Activated naive CD4-positive, alpha-beta T cell treated with anti-CD3 and anti-CD28 coated beads for 36 hours (primary cell): ENCODE measurements at places on chromosomes 1 and 21.

- H3K4me3 ChIP-seq = no peak overlapping the region
- no peak overlapping the region for H3K27ac ChIP-seq
- no peak for DNase-seq
Observed at GRCh38 chr1:175630076-175630475, 113.3 kb downstream of the TNR start.

DNA sequence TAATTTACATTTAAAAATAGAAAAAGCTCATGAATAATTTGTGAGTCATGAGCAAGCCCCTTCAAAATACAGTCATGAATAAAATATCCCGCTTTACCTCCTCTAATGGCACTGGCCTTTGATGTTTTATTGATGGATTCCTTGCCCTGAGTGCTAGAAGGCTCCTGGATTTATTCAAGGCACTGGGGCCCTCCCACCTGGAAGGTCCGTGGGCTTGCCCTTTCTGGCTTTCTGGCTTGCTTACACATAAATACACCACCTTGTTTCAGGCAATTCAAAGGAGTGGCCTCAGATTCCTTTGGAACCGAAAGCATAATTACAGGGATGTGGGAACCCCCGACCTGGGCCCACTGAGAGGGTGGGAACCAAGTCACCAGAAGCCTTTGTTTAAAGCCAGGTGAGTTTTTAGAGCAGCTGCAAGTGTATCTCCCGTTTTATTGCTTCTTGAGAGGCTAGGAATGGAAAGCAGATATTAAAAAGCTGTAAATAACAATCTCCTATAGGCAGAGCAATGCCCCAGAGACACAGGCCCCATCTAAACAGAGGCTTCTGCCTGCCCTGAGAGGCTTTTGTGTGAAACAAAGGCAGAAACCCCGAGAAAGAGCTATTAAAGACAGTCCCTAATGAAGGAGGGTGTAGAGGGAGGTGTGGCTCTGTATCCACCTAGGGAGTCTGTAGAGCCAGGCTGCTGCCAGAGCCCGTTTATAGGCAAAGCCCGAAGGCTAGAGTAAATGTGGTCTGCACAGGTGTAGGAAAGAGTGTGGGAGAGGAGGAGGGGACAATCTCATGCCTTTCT, 126.4 kb downstream of the FAM78B start:
- peaks cover 16% of the 10 kb centered on the region for H3K27me3 ChIP-seq
- no peaks in the 10 kb centered on the region for H3K36me3 ChIP-seq
- no peak for DNase-seq
- H3K27ac ChIP-seq = no peak overlapping the region
- no peaks in the 10 kb centered on the region for H3K4me1 ChIP-seq

- H3K27ac ChIP-seq = no peak overlapping the region
- no peak for DNase-seq
- no peaks in the 10 kb centered on the region for H3K27me3 ChIP-seq
- no peaks in the 10 kb centered on the region for H3K36me3 ChIP-seq
- H3K4me1 ChIP-seq = peaks cover 35% of the 10 kb centered on the region
- H3K4me3 ChIP-seq = no peak overlapping the region
Observed at GRCh38 chr1:150164779-150165178, 15.1 kb downstream of the PLEKHO1 start.

DNA sequence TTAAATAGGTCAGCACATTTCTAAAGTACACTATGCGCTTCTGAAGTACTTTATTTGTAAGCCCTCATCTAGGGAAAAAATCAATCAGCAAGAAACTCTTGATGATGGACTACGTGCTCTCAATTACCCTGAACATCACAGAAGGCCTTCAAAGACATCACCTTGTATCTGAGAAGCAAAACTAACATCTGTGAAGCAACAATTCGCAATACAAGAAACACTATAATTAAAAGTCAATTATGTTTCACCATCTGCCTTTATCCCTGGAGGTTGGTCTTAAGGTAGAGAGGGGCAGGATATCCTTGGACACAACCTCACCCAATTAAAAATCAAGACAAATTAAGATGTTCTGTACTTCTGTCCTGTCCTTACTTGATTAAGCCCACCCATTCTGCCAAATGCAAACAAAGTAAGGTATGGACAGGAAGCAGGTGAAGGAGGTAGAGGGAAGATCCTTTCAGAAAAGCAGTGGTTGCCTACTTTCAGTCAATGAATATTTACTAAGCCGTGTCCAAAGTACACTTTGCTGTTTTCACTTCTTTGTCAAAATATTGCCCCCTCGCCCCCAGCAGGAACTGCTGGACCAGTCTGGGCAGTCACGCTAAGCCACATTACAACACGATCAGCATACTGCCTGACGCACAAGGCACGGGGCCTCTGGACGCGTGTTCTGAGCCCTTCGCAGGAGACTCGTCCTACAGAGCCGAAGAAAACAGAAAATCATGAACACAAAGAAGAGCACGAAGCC, 887 bp downstream of the SLC19A2 start:
- peak; percentile 36 for DNase-seq
- H3K36me3 ChIP-seq = no peaks in the 10 kb centered on the region
- H3K4me3 ChIP-seq = peak overlapping the region; percentile 89
- H3K4me1 ChIP-seq = peaks cover 51% of the 10 kb centered on the region

DNA sequence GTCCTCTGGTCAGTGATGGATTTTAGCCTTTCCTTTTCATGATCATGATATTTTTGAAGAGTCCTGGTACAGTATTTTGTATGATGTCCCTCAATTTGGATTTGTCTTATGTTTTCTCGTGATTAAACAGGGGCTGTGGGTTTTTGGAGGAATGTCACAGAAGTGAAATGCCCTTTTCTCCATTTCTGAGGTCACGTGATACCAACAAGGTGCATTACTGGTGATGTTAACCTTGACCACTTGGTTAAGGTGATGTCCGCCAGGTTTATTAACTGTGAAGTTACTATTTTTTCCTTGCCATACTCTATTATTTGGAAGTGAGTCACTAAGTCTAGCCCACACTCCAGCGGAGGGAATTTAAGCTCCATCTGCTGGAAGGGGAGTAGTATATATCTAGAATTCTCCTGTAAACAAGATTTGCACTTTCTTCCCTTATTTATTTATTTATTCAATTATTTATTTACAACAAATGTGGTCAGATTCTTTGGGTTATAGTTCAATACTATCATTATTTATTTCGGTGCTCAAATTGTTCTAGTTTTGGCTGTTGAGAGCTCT, 123.4 kb downstream of the HIVEP3 start:
- peaks cover 54% of the 10 kb centered on the region for H3K4me1 ChIP-seq
- H3K27ac ChIP-seq = no peak overlapping the region
- no peak for DNase-seq
- no peak overlapping the region for H3K4me3 ChIP-seq
- H3K36me3 ChIP-seq = no peaks in the 10 kb centered on the region

DNA sequence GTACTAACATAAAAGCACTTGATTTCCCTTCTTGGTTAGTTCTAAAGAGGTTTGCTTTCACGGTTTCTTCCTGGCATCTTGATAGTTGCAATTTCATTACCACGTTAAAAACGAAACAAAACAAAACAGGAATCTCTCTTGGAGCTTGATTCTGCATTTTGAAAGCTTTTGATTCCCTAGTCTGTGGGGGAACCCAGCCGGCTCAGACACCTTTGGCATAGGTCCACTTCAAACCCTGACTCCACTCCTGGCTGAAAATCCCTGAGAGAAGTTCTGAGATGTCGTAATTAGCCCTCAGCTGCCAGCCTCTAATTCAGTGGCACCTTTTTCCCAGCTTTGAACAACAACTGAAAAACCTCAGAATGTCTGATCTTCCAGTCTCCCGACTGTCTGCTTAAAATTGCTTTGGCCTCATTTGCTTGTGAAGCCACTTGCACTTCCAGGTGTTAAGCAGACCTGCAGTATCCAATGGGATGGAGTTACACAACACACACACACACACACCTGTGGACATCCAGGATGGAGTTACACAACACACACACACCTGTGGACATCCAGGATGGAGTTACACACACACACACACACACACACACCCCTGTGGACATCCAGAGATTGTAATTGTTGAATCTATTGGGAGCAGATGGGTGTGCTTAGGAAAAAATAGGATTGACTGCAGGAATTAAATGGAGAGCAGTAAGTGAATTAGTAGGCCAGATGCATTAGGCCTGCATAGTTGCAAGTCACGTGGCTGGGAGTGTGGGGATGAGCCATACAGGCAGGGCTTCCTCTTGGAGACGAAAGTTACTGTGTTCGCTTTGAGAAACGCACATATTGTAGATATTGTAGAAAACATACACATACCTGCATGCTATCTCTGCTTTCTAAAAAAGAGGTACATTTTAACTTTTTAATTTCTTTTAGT, 285.6 kb upstream of the FMN2 start:
- H3K27me3 ChIP-seq = no peaks in the 10 kb centered on the region
- DNase-seq = no peak
- no peak overlapping the region for H3K4me3 ChIP-seq

DNA sequence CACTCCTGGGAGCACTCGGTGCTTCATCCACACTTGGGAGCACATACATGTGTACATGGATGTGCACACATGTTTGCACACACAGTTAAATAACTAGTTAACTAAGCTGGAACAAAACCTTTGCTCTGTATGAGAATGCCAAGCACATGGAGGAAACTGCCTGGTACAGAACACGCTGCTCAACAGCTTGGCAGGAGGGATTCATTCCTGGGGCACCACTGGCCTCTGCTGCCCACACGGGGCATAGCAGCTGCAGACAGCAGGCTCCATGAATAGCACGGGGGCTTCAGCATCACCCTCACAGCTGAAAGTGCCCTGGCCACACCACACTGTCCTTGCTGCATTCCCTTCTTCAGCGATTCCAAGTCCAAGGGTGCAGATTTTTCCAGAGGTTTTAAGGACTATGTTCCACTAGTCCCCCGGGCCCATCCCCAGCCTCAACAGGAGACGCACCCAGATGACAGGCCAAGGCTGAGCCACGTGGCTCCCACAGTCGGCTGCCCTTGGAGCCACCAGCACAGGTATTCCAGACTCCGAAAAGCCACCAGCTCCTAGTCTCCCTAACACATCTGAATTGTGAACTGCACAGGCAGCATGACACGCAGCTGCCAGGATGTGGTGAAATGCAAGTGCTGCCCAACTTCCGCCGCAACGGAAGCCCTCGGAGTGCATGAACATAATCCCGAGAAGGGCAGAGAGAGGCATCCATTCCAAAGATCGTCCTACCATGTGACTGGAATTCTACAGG, 16.9 kb downstream of the NPHP4 start:
- peak; percentile 42 for DNase-seq
- H3K4me1 ChIP-seq = peaks cover 4% of the 10 kb centered on the region
- H3K27ac ChIP-seq = no peak overlapping the region
- H3K27me3 ChIP-seq = no peaks in the 10 kb centered on the region

- no peak overlapping the region for H3K27ac ChIP-seq
- DNase-seq = no peak
- peaks cover 18% of the 10 kb centered on the region for H3K36me3 ChIP-seq
- H3K4me1 ChIP-seq = peaks cover 5% of the 10 kb centered on the region
- H3K27me3 ChIP-seq = no peaks in the 10 kb centered on the region
Observed at GRCh38 chr1:235712812-235713211, 63.2 kb upstream of the GNG4 start.

GRCh38 chr1:15046487-15047165, 106.9 kb upstream of the TMEM51 start:
- peak overlapping the region; percentile 36 for H3K27ac ChIP-seq
- H3K36me3 ChIP-seq = no peaks in the 10 kb centered on the region
- H3K27me3 ChIP-seq = no peaks in the 10 kb centered on the region
- H3K4me1 ChIP-seq = no peaks in the 10 kb centered on the region
- DNase-seq = peak; percentile 76

GRCh38 chr1:50976111-50976889, 6.3 kb downstream of the CDKN2C start:
- H3K4me3 ChIP-seq = peak overlapping the region; percentile 75
- no peak for DNase-seq
- H3K27me3 ChIP-seq = peaks cover 39% of the 10 kb centered on the region

GRCh38 chr21:44316277-44316900, 16.5 kb downstream of the PFKL start:
- no peak for DNase-seq
- peaks cover 10% of the 10 kb centered on the region for H3K36me3 ChIP-seq
- no peaks in the 10 kb centered on the region for H3K27me3 ChIP-seq
- H3K27ac ChIP-seq = peak overlapping the region; percentile 10
- no peaks in the 10 kb centered on the region for H3K4me1 ChIP-seq
- H3K4me3 ChIP-seq = no peak overlapping the region

GRCh38 chr1:31585736-31586365, 9.5 kb downstream of the TINAGL1 start:
- H3K4me1 ChIP-seq = peaks cover 2% of the 10 kb centered on the region
- H3K4me3 ChIP-seq = no peak overlapping the region
- DNase-seq = no peak
- H3K27me3 ChIP-seq = peaks cover 14% of the 10 kb centered on the region
- H3K36me3 ChIP-seq = no peaks in the 10 kb centered on the region

- no peaks in the 10 kb centered on the region for H3K27me3 ChIP-seq
- H3K36me3 ChIP-seq = no peaks in the 10 kb centered on the region
- H3K4me3 ChIP-seq = no peak overlapping the region
Observed at GRCh38 chr1:54325703-54326461, 80.3 kb downstream of the SSBP3 start.

- H3K27ac ChIP-seq = no peak overlapping the region
- no peaks in the 10 kb centered on the region for H3K36me3 ChIP-seq
- peak overlapping the region; percentile 59 for H3K4me3 ChIP-seq
- H3K4me1 ChIP-seq = peaks cover 6% of the 10 kb centered on the region
- H3K27me3 ChIP-seq = peaks cover 47% of the 10 kb centered on the region
- DNase-seq = no peak
Observed at GRCh38 chr1:200028586-200029034, 1.1 kb downstream of the NR5A2 start.

GRCh38 chr1:109272831-109273547, 10.0 kb downstream of the PSRC1 start:
- H3K4me1 ChIP-seq = peaks cover 4% of the 10 kb centered on the region
- H3K27me3 ChIP-seq = no peaks in the 10 kb centered on the region
- no peak overlapping the region for H3K4me3 ChIP-seq
- no peak overlapping the region for H3K27ac ChIP-seq
- no peak for DNase-seq

- DNase-seq = no peak
- no peaks in the 10 kb centered on the region for H3K4me1 ChIP-seq
- peaks cover 12% of the 10 kb centered on the region for H3K27me3 ChIP-seq
- no peak overlapping the region for H3K4me3 ChIP-seq
- H3K36me3 ChIP-seq = no peaks in the 10 kb centered on the region
Observed at GRCh38 chr1:99461499-99461898, 184.4 kb upstream of the PALMD start.

GRCh38 chr21:31173881-31174555, 135.7 kb upstream of the KRTAP19-8 start:
- peaks cover 88% of the 10 kb centered on the region for H3K4me1 ChIP-seq
- DNase-seq = peak; percentile 77
- no peaks in the 10 kb centered on the region for H3K27me3 ChIP-seq
- H3K27ac ChIP-seq = peak overlapping the region; percentile 82
- H3K36me3 ChIP-seq = peaks cover 37% of the 10 kb centered on the region
- H3K4me3 ChIP-seq = peak overlapping the region; percentile 75

GRCh38 chr21:34775793-34776192, 107.0 kb downstream of the CLIC6 start:
- no peak overlapping the region for H3K4me3 ChIP-seq
- H3K36me3 ChIP-seq = no peaks in the 10 kb centered on the region
- H3K27me3 ChIP-seq = no peaks in the 10 kb centered on the region
- no peak for DNase-seq
- no peaks in the 10 kb centered on the region for H3K4me1 ChIP-seq
